ENCODE measurements at places on chromosomes 6 and 20.

- DNase-seq: no peak
Measured at GRCh38 chr6:36735110-36736071, 37.8 kb downstream of the RAB44 start.

GRCh38 chr20:26208296-26209091, 511.8 kb upstream of the ZNF337 start:
- DNase-seq: peak; percentile 10

- no peak for DNase-seq
Measured at GRCh38 chr6:82017773-82018172, 229.8 kb downstream of the IBTK start.

- DNase-seq: no peak
Measured at GRCh38 chr20:60484316-60484715, 526.1 kb downstream of the CDH26 start.

GRCh38 chr20:60036746-60037499, 78.7 kb downstream of the CDH26 start:
- no peak for DNase-seq

DNA sequence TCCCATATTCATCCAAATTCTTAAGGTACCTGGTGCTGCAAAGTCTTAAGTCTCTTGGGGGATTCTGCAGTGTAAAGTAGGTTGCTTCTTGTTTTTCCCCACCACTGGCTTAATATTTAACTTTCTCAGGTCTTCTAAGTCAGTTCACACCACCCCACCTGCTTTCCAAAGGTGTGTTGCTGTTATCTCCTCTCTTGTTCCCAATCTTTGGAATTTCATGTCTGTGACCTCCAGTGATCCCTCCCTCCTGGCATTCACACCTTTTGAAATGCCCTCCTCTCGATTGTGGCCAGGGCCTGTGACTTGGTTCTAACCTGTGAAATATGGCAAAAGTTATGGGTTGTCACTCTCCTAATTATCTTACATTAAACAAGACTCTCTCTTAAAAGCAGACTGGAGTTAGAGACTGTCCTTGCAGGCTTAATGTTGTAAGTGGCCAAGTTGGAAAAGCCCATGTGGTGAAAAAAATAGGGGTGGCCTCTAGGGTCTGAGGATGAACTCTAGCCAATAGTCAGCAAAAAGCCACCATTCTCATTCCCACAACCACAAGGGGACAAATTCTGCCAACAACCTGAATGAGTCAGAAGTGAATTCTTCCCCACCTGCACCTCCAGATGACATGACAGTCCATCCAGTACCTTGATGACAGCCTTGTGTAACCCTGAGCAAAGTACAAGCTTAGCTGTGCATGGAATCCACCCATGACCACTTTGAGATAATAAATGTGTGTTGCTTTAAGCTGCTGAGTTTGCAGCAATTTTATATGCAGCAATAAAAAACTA, 45.1 kb downstream of the ADGRF1 start:
- no peak for DNase-seq

DNA sequence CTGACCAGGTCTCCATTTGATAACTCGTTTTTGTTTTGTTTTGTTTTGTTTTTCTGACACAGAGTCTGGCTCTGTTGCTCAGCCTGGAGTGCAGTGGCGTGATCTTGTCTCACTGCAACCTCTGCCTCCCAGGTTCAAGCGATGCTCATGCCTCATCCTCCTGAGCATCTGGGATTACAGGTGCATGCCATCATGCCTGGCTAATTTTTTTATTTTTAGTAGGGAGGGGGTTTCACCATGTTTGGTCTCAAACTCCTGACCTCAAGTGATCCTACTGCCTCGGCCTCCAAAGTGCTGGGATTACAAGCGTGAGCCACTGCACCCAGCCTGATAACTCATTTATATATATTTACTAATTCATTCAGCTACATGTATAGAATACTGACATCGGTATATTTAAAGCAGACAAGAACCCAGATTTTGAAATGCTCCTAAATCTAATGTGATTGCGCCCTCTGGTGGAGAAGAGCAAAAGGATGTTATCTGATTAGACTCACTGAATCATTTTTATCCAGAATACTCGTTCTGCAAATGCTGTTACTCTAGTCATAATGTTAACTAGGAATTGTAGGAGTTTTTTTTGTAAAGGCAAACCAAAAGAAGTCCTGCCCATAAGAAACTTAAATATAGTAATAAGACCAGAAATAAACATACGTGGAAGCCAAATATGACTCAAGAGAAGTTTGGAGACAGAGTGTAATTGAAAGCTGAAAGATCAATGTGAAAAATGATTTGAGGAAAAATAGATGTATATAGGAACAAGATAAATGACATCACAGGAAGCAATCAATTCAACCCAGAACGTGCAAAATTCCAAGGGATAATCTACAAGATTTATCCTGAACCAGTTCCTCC, 5.3 kb upstream of the COL12A1 start:
- no peak for DNase-seq

- DNase-seq: no peak
Measured at GRCh38 chr6:45476341-45476740, 98.6 kb upstream of the SUPT3H start.

DNA sequence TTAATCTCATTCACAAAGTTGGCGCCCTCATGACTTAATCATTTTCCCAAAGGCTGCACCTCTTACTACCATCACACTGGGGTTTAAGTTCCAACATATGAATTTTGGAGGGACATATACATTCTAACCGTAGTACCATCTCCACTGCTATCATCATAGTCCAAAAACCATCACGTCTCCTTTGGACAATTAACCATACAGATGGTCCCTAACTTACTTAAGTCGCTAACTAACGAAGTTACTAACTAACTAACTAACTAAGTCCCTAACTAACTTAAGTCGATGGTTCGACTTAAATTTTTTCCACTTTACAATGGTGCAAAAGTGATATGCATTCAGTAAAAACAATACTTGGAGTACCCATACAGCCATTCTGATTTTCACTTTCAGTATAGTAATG, 24.0 kb upstream of the TBC1D22B start:
- DNase-seq: no peak

DNA sequence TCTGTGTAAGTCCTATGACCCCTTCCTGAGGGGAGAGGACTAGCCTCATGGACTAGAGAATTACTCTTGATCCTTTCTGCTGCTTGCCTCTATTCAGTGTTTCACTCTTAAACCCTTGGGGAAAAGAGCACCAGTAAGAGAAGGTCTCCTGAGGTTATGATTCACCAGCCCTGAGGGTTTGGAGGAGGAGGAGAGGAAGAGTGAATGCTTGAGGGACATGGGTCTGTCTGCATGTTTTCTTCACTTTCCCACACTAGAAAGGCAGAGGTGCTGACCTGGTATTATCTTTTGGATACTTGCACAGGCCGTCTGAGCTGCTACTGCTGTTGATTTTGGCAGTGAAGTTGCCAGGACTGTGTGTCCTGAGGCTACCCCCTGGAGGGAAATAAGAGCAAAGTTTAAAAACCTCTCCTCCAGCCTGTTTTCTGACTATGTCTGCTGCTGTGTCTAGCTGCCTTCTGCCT, 78.3 kb downstream of the CD109 start:
- no peak for DNase-seq

GRCh38 chr20:24382743-24383142, 86.7 kb upstream of the SYNDIG1 start:
- DNase-seq: no peak

DNA sequence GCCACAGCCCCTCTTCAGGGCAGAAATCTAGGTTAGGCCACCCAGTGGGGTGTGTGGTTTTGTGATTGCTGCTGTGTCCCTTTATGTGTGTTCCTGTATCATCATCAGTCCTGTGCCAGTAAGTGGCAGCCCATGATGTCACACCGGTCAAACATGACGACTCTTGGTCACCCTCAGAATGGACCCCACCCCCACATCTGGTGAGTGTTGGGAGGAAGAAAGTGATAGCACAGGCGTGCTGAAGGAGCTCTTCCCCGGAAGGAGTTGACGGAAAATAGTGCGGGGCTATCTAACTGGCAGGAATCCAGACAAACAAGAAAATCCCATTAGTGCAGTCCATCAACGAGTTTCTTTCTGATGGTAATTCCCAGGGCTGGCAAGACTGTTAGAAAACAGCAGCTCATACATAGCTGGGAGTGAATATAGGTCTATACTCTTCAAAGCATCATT, 33.4 kb upstream of the IL17A start:
- no peak for DNase-seq

GRCh38 chr20:14337400-14338171, at the start of gene FLRT3:
Gene FLRT3 (minus strand): TSS chr20:14337612. CDS start chr20:14327506, 10,106 bp downstream.
- DNase-seq: no peak

- no peak for DNase-seq
Measured at GRCh38 chr20:63394069-63394919, 33.1 kb upstream of the CHRNA4 start.

GRCh38 chr6:7267071-7267465, 45.9 kb downstream of the SSR1 start:
- DNase-seq: no peak

GRCh38 chr6:166825553-166826145, 130.7 kb downstream of the RNASET2 start:
- DNase-seq: no peak

DNA sequence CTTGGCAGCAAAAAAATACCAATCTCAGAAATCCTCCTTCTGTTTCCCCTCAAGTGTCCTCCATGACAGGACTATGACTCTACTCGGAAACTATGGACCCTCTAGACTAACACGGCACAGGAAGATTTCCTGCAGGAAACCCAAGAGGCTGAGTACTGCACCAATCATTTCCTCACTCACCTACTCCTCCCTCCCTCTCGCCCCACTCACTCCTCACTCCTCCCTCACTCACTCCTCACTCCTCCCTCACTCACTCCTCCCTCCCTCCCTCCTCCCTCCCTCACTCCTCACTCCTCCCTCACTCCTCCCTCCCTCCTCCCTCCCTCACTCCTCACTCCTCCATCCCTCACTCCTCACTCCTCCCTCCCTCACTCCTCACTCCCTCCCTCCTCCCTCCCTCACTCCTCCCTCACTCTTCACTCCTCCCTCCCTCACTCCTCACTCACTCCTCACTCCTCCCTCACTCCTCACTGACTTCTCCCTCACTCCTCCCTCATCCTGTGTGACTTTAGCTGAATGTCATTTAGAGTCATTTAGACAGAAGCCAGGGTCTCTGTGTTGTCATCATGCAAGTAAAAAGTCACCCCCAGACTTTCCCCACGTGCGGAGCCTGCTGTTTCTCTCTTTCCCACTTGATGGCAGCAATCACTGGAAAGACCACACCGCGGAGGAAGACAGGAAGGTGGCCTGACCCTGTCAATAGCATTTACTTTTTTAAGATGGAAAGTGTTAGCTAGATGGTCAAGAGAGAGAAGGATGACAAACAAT, 226.8 kb upstream of the PDE10A start:
- no peak for DNase-seq
